GM18507 (cell line): ENCODE measurements at places on chromosomes 3 and 15.
A peak's percentile ranks its signal among the peaks of the same experiment; 100 is the strongest.

GRCh38 chr3:31699309-31699953 lies 166.7 kb downstream of the STT3B start:
- DNase-seq = no peak

GRCh38 chr3:192684151-192684550 lies 43.2 kb downstream of the FGF12 start:
- DNase-seq = no peak

GRCh38 chr3:4806535-4807108 lies 172.6 kb upstream of the BHLHE40 start:
- no peak for DNase-seq

DNA sequence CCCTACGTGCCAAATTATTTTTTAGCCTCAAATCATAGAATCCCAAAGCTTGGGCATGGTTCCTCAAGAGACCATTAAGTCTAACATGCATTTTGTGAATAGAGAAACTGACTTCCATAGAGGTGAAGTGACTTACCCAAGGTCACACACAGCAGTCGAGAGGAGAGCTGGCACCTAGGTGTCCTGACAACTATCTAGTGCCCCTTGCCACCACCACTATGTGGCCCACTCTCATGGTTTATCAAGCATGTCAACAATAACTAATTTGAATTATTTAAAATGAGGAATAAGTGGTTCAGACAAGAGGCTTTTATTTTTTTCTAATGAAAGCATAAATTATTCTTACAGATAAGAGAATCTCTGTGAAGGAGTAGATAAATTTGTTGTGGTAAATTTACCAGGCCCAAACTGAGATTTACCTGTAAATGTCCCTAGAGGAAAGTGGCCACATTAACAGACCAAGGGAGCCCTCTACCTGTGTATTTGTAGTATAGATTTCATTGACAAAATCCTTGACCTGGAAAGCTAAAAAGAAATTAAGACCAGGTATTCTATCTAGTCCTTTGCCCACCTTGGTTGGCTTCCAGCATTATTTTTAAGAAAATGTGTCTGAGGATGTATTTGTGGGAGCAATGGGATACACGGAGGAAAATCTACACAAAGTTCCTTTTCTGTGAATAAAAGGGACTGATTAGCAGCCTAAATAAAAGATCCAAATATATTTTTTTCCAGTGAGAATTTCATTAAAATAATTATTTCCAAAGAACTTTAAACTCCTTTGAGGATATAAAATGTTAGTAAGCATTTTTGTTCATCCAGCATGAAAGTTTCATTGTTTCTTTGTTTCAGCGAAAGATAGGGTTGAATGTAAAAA lies 49.1 kb downstream of the IQCH start:
- DNase-seq = no peak

GRCh38 chr15:58865425-58865880 lies 68.0 kb downstream of the SLTM start:
- no peak for DNase-seq

GRCh38 chr15:75352186-75353080 lies 5.6 kb downstream of the NEIL1 start:
- DNase-seq = no peak

- no peak for DNase-seq
Measured at GRCh38 chr15:53031469-53031868, 241.3 kb upstream of the ONECUT1 start.

DNA sequence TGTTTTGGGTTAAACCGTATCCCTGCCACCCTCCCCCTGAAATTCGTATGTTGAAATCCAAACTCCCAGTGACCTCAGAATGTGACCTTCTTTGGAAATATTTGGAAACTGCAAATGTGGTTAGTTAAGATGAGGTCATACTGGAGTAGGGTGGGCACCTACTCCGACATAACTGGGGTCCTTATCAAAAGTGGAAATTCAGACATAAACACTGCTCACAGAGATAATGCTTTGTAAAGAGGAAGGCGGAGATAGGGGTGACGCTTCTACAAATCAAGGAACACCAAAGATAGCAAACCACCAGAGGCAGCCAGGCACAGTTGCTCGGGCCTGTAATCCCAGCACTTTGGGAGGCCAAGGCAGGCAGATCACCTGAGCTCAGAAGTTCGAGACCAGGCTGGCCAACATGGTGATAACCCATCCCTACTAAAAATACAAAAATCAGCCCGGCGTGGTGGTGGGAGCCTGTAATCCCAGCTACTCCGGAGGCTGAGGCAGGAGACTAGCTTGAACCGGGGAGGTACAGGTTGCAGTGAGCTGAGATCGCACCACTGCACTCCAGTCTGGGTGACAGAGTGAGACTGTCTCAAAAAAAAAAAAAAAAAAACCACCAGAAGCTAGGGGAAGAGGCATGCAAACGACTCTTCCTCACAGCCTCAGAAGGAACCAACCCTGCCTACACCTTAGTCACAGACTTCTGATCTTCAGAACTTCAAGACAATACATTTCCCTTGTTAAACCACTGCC lies 51.1 kb upstream of the CHD2 start:
- peak; percentile 30 for DNase-seq

GRCh38 chr15:92796161-92796611 lies 103.9 kb upstream of the CHD2 start:
- DNase-seq = no peak

DNA sequence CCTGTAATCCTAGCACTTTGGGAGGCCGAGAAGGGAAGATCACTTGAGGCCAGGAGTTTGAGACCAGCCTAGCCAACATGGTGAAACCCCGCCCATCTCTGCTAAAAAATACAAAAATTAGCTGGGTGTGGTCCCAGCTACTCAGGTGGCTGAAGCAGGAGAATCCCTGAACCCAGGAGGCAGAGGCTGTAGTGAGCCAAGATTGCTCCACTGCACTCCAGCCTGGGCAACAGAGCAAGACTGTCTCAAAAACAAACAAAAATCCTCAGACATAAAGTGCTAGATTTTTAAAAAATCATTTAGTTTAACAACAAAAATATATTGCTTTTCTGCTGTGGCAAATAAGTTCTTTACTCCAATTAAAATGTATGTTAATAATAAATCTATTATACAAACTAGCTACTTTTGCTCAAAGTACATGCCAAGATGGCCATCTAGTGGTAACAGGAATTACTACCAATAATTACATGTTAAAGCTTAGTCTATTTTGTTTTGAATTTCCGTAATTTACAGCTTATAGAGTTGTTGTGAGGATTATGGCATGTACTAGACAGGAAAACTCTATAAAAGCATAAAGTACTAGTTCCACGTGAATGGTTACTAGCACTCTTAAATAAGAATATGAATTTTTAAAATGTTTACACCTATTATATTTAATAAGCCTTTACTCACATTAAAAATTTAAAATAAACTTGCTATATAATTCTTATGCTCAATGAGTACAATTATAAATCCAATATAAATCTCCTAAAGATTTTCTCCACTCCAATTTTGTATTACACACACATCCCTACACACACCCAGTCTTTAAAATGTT lies 39.0 kb downstream of the GABPB1 start:
- DNase-seq = no peak

DNA sequence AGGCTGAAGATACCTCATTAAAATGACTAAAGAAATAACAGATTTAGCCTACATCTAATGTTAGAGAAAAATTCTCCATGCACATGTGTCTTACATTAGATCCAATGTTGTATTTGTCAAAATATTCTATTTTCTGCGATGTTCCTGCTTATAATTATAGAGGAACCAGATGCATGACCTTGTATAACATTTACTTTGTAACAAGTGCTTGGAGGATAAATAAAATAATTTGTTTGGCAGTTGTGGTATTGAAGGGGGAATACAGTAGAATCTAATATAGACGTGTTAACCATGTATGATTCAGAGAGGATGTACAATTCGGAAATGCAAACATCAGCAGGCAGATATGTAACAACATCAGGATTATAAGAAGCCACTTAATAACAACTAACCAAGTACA lies 922.2 kb downstream of the TUSC7 start:
- DNase-seq = no peak

- no peak for DNase-seq
Measured at GRCh38 chr15:66001042-66001441, 131.8 kb downstream of the RAB11A start.

GRCh38 chr3:184944241-184944640 lies 132.3 kb downstream of the VPS8 start:
- no peak for DNase-seq

DNA sequence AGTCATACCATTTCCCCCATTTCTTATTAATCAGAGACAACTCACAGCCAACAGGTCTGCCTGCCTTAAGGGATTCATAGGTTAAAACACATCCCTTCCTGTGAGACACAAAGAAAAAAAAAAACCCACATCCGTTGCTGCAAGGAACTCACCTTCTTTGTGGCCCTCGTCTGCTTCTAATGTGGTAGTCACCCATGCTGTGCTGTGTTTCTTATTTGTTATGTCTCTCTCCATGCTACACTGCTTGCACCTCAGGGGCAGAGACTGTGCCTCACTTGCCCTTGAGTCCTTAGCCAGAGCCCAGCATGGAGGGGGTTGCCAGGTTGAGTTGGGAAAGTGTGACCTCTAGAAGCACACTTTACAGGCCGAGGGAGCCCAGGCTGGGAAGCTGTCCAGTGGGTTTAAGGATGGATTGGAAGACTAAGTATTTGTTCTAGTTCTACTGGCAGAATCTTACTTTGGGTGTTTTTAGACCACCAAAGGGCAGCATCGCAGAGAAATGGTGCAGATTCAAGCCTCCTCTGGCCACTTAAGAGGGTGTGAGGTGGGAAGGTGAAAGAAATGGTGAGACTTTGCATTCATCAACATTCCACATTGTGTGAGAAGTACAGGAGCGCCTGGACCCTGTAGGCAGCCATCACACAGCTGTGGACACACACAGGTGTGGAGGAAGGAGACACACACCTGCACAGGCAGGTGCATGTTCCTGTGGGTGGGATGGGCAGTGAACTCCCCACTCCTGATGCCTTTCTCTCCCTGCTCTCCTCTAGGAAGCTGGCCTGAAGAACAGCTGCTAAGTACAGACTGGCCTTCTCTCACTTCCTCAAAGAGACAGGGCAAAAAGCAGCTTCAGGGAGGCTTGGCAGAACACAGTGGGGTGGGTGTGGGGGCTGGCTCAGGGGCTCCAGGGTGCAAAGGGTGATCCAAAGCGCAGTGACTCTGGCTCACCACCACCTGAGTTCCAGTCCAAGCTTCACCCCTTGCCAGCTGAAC lies 48.8 kb downstream of the GLB1 start:
- no peak for DNase-seq

- DNase-seq = no peak
Measured at GRCh38 chr3:131636266-131636775, 133.6 kb upstream of the MRPL3 start.

DNA sequence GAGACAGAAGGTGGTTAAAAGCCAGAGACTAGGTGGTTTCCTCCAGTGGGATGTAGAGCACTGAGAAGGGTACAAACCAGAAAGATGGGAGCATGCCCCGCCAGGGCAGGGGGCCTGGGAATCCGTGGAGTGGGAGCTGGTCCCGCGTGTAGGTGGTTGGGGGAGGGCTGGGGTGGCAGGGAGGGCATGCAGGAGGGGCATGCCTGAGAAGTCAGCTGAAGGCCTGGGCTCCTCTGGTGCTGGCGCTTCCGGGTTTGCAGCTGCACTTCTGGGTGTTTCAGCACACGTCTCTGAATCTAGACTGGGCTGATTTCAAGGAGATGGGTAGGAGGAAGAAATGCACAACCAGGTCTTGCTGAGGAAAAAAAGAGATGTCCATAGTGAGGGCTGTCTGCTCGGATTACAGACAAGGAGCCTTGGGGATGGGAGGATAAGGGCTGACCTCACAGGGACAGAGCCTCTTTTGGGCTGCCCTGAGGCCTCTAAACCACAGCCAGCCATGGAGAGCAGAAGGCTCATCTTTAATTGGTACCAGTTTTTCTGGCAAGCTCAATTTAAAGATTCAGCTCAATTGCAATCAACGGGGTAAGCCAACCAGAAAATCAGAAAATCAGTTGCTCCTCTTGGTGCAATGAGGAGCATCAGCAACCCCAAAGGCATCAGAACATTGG lies 151.9 kb downstream of the FAM43A start:
- DNase-seq = no peak

- DNase-seq = no peak
Measured at GRCh38 chr15:74422652-74423430, 10.9 kb downstream of the SEMA7A start.

- DNase-seq = no peak
Measured at GRCh38 chr15:100877551-100877950, 2.1 kb upstream of the ALDH1A3 start.

DNA sequence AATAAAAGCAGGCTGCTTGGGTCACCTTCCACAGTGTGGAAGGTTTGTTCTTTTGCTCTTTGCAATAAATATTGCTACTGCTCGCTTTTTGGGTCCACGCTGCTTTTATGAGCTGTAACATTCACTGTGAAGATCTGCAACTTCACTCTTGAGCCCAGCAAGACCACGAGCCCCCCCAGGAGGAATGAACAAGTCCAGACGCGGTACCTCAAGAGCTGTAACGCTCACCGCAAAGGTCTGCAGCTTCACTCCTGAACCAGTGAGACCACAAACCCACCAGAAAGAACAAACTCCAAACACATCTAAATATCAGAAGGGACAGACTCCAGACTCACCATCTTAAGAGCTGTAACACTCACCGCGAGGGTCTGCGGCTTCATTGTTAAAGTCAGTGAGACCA lies 47.5 kb upstream of the CCR4 start:
- DNase-seq = no peak

DNA sequence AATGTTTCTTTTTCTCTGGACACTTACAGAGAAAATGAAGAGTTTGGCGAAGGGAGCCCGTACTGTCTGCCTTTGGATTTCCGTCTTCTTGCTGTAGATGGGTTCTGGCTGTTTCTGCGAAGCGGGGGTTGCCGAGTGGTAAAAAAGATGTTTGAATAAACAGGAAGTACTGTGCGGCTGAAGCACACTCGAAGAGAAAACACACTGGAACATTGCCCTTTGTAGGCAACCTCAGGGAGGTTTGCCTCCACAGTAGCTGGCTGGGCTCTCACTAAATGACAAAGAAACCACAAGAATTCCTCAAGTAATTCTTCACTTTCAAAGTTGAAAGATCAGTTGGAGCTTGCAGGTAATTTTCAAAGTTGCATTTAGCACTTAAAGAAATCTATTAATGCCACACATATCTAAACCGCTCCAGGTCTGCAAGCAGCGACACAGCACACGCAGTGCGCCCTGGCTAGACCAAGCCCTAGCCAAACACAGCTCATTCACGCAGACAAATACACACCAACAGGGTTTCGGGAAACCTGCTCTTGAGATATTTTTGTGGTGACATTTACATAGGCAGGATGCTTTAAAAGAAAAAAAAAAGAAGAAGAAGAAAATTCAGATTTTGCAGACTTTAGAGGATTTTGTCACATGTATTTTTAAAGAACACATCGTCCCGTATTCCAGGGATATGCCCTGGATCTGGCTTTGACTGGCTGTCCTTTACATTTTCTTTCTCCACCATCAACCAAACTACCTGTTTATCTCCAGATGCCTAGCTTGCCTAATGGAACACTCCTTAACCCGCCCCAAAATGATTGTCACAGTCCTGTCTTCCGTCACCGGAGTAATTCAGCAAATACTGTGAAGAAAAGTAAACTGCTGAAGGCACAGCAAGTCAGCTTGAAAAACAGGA lies 452.8 kb downstream of the FOXP1 start:
- DNase-seq = no peak
